ENCODE measurements at places on chromosomes 2 and 18.

- DNase-seq: no peak
These were observed 175.3 kb downstream of the CLIP4 start for GRCh38 chr2:29290293-29291047.

GRCh38 chr2:13821255-13821880, 811.1 kb upstream of the LRATD1 start:
- DNase-seq: no peak

- no peak for DNase-seq
These were observed 21.6 kb upstream of the CREG2 start for GRCh38 chr2:101408925-101409324.

DNA sequence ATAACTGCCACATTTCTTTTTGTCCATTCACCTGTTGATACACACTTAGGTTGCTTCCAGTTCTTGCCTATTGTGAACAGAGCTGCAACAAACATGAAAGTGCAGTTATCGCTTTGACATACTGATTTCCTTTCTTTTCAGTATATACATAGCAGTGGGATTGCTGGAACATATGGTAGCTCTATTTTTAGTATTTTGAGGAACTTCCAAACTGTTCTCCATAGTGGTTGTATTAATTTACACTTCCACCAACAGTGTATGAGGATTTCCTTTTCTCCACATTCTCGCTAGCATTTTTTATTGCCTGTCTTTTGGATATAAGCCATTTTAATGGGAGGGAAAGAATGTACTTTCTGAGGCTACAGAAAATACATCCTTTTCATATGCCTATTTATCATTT, 167.4 kb downstream of the GULP1 start:
- no peak for DNase-seq

DNA sequence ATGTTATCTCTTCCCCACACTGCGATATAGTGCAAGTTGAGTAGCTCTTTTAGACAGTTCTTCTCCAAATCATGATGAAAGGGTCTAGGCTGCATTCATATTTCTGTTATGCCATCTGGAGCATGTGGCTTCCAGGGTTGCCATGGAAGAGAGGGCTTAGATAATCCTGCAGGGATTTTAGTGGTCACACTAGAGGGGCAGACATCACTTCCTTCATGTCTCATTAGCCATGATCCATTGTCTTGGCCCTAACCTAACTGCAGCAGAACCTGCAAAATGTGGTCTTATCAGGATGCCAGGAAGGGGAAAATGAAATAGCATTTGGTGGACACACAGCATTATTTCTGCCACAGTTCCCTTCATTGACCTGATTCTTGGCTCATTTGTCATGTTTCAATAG, 83.1 kb downstream of the ADAM23 start:
- no peak for DNase-seq

DNA sequence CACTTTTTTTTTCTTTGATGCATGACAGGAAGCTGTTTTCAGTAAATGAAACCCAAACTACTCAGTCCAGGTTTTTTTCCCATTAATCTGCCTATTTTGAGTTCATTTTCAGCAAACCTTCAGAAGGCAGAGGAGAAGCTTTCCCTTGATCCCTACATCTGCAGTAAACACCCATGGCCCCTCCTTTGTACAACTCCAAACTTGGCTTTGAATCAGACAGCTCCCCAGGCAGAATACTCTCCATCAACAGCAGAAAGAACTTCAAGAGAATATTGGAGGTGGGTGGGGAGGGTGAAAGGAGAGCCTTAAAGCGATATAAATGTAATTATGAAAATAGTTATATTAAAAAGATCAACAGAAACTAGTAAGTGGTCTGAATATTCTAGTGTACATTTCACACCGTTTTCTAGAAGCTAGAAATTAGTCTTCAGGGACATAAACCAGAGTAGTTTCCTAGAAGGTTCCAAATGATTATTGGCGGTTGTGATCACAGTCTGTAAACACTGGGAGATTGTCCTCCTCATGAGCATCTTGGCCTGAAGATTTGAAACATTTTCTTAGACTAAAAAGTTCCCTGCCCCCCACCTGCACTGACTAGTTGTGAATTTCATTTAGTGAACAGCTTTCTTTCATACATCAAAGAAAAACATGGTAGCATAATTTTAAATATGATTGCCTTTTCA, 75.1 kb upstream of the STK39 start:
- DNase-seq: no peak

- DNase-seq: no peak
These were observed 72.3 kb downstream of the IL1R2 start for GRCh38 chr2:102063941-102064678.

- no peak for DNase-seq
These were observed 27.6 kb upstream of the RMDN2 start for GRCh38 chr2:37897511-37897910.

GRCh38 chr2:58532641-58533040, 291.5 kb upstream of the FANCL start:
- no peak for DNase-seq

DNA sequence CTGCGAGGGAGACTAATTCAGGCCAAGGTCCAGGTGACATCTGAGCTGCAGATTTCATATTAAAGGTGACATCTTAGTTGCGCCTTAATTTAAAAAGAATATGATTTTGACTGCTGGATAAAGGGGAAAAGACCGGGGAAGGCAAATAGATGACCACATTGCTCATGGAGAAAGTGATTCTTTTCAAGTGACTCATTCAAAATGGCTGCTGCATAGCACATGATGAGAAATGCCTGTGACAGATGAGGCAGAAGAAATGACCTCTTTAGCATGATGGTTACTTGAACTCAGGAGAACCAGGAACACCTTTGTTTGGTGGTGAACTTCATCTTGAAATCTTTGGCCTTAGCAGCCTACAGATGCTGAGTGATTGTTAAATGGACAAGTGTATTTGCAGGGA, 385.8 kb upstream of the TRIB2 start:
- DNase-seq: no peak
